Osteoblast (primary cell): ENCODE measurements at places on chromosomes 5 and 9. TPM values are rescaled to one million over a fixed set of nuclear protein-coding genes. Genes with fewer than 3 reads are reported as not detected.

The ESM1 gene
- 1.8 and 2.9 TPM in 2 replicates for total RNA-seq

The FSTL4 gene
- total RNA-seq: not detected in 2 replicates

The DELE1 gene
- 50.1 and 52.1 TPM in 2 replicates for total RNA-seq

The UNC13B gene
- total RNA-seq: 24.8 and 25.3 TPM in 2 replicates

The PCA3 gene
- under 0.01 and 0.36 TPM in 2 replicates for total RNA-seq

The SAXO1 gene
- under 0.01 TPM in 2 replicates for total RNA-seq

The MAT2B gene
- 46.7 and 52.2 TPM in 2 replicates for total RNA-seq

DNA sequence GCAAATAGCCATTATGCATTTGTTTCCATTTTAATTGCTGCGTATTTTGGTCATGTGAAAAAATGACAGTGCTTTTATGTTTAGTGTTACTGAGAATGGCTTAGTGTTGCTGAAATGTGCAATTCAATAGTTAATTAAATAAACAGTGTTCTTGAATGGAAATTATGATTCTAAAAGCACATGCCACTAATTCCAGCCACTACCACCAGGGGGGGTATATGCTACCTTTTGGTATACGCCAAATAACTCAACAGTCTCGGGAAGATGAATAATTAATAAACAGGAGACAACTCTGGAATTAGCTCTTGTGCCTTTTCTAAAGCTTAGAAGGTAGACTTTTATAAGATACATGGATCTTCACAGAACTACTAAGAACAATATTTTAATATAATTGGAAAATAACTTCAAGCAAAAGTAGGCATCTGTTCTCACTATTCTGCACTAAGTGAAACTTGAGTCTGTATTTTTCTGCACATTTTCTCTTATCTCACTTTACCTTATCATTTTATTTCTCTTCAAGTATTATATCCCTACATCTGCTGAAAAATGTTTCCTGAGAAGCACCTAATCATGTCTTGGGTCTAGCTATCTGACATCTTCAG, 83.5 kb upstream of the MINAR2 start:
- no peaks in the 10 kb centered on the region for H3K4me1 ChIP-seq
- no peaks in the 10 kb centered on the region for H3K27me3 ChIP-seq
- no peak for DNase-seq
- no peak overlapping the region for H3K27ac ChIP-seq

DNA sequence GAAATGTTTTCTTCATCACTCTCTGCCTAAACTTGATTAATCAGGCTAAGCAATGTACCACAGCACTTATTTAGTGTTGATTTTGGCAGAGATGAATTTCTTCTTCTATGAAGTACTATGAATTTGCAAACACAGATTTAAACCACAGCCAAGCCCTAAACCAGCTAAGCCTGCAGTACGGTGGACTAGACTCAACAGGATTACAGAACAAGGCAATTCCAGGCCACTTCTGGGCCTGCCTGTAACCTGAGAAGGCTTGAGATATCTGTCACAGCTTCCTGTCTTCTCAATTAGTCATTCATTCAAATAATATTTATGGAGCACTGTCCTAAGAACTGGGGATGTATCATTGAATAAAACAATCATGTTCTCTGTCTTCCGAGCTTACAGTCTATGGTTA, 32.4 kb upstream of the CAST start:
- no peaks in the 10 kb centered on the region for H3K27me3 ChIP-seq
- no peaks in the 10 kb centered on the region for H3K36me3 ChIP-seq
- H3K4me3 ChIP-seq: no peak overlapping the region
- peaks cover 52% of the 10 kb centered on the region for H3K4me1 ChIP-seq
- peak overlapping the region; percentile 89 for H3K27ac ChIP-seq
- peak; percentile 77 for DNase-seq

GRCh38 chr5:134997015-134997414, 29.3 kb downstream of the CATSPER3 start:
- no peaks in the 10 kb centered on the region for H3K36me3 ChIP-seq
- DNase-seq: peak; percentile 41
- H3K4me3 ChIP-seq: no peak overlapping the region
- no peaks in the 10 kb centered on the region for H3K4me1 ChIP-seq
- no peaks in the 10 kb centered on the region for H3K27me3 ChIP-seq

DNA sequence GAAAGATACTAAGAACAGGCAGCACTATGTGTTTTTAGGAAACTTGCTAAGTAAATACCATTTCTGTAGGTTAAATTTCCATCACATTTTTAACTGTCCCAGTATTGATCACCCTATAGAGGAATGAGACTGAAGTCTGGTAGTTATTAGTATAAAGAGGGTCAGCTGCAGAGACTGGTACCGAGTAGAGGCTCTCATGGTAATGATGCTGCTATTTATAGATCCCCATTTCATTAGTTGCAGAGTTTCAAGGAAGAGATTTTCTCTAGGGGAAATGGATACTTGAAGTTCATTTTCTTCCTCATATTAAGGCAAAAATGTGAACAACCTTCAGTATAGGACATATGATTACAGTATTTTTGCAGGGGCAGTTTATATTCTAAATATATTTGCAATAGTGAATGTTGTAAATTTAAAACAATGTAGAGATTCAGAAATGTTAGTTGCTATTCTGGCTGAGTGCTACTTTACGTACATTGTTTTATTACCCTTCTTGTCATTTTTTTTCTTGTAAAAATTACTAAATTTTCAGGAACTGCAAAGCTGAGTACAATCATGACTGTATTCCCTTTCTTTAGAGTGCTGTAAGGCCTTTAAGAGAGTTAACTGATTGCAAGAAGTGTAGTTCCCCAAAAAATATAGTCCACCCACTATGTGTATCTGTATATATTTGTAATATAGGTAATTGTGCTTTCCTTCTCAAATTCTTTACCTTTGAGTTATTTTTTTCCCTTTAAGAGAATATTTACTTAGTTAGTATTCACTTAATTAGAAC, 14.7 kb downstream of the PBX3 start:
- no peaks in the 10 kb centered on the region for H3K27me3 ChIP-seq
- H3K36me3 ChIP-seq: no peaks in the 10 kb centered on the region
- no peak for DNase-seq
- H3K27ac ChIP-seq: no peak overlapping the region

DNA sequence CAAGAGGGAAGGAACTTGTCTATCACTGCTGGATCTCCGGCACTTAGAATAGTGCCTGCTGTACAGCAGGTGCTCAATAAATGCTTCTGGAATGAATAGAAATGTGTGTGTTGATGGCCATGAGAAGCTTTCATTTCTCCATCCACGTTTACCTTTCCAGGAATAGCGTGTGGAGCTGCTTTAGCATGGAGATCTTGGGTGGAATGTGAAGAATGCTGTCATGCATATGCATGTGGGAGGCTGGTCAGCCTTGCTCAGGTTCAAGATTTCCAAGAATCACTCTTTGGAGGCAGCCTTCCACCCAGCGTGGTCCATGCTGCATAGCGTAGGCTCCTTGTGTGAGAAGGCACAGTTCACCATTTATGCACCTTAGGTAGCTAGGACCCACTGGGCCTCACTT, 19.2 kb downstream of the COL15A1 start:
- peaks cover 13% of the 10 kb centered on the region for H3K4me1 ChIP-seq
- H3K27ac ChIP-seq: no peak overlapping the region

GRCh38 chr5:36704131-36704530, 97.7 kb downstream of the SLC1A3 start:
- H3K4me1 ChIP-seq: no peaks in the 10 kb centered on the region
- peaks cover 24% of the 10 kb centered on the region for H3K27me3 ChIP-seq
- no peak for DNase-seq
- no peaks in the 10 kb centered on the region for H3K36me3 ChIP-seq
- H3K4me3 ChIP-seq: no peak overlapping the region
- H3K27ac ChIP-seq: no peak overlapping the region

DNA sequence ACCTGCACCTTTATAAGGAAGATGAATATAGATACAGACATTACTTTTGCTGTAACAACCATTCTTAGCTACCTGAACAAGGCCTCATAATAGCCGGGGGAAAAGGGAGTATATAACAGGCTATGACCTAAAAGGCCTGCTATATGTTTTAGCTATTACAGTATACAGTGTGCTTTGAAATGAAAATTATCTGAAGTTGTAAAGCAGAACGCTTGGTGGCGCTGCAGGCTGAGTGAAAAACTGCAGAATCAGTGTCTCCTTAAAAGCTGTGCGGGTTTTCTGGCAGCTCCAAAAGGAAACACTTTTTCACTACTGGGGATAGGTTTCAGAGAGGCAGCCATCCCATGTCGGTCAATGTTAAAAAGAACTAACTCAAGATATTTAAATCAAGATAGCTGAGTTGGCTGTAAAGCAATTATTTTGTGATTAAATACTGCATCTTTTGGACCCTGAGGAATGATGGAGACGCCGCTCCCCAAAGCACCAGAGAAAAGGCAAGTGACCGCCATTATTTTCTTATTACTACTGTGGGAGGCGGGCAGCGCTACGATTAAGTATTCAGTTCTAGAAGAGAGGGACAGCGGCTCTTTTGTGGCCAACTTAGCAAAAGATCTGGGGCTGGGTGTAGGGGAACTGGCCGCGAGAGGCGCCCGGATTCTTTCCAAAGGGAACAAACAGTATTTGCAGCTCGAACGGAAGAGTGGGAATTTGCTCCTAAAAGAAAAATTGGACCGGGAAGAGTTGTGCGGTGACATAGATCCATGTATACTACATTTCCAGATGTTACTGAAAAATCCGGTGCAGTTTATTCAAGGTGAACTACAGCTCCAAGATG, 5.9 kb downstream of the PCDHB6 start:
- H3K4me3 ChIP-seq: no peak overlapping the region
- H3K36me3 ChIP-seq: no peaks in the 10 kb centered on the region
- no peaks in the 10 kb centered on the region for H3K27me3 ChIP-seq

DNA sequence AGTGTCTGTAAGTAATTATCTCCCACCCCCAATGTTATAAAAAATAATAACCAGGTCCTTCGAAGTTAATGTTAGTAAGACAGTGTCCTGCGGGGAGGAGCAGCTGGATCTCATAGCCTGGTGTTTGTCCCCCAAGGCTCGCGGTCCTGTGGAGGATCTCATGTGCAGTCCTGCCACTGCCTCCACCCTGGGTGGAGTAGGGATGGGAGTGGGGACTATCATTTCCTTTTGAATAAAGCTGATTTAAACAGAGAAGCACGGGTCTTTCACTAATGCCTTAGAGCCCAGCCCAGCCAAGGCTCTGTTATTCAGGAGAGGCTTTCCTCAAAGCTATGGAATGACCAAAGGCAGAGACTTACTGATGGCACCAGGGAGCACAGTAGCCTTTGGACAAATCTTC, 40.2 kb downstream of the SUB1 start:
- H3K36me3 ChIP-seq: no peaks in the 10 kb centered on the region
- H3K4me1 ChIP-seq: peaks cover 11% of the 10 kb centered on the region
- DNase-seq: peak; percentile 38
- H3K27ac ChIP-seq: no peak overlapping the region
- H3K4me3 ChIP-seq: no peak overlapping the region
- H3K27me3 ChIP-seq: no peaks in the 10 kb centered on the region

DNA sequence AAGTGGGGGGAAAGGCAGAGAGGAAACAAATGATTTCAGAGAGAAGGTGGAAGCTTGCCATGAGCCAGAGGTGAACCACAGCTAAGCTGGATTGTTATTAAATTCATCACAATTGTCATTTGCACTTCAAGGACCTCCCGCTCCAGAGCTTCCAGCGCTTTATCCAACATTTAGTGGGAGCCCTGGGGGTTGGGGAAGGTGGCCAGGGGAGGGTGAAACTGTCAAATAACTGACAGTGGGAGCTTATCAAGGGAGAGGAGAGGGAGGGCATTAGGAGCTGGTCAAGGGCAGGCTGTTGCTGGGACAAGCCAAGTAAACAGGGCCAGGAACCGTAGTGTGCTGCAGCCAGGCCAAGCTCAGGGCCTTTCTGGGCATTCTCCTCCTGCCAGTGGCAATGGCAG, 71.5 kb downstream of the SIL1 start:
- peaks cover 17% of the 10 kb centered on the region for H3K36me3 ChIP-seq
- H3K4me3 ChIP-seq: no peak overlapping the region
- H3K27ac ChIP-seq: no peak overlapping the region
- no peaks in the 10 kb centered on the region for H3K27me3 ChIP-seq

DNA sequence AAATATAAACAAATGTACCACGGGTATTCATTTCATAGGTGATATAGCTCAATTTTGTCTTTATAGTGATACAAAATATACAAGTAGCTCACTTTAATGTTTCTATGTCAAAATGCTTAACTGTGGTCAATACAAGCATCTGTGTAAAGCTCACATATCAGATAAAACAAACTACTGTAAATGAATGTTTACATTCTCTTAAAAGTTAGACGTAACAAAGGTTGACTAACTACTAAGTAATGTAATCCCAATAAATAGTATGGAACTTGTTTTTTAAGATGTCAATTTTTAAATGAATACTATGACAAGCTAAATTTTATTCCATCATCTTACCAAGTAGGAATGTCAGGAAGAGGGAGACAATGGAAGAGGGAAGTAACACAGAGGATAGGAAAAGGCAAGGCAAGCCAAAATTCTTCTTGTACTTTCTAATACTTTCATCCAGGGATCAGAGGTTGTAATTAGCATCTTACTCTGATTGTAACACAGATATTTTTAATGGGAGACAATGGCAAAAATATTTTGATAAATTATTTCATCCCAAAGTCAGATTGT, 105.5 kb downstream of the STRBP start:
- no peaks in the 10 kb centered on the region for H3K27me3 ChIP-seq
- H3K4me1 ChIP-seq: no peaks in the 10 kb centered on the region
- H3K36me3 ChIP-seq: no peaks in the 10 kb centered on the region
- no peak overlapping the region for H3K27ac ChIP-seq

DNA sequence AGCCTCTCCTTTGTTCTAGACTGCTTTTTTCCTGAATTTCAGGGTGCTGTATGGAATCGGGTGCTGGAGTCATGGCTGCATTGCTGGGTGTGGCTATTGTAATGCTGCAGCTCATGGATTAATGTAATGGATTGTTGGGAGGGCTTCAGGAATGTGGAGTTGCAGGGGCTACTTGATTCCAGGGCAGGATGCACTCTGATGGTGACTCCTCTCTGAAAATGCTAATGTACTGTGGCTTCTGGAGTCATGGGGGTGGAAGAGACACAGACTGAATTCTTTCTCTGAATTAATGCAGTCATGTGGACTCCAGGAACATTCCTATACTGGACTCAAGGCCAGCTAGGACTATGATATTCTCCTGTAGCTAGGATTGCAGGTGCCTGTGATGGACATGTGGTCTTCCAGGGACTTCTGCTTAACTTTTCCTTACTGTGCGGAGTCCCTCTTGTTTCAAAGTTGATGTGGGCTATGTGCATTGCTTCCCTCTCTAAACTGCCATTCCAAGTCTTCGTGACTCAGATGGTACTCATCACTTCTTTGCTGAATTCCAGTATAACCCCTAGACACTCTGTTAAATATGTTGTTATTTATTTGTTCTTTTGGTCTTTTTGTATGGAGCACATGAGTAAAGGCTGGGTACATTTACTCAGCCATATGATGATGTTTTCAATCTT, 396.2 kb downstream of the KCTD16 start:
- H3K4me3 ChIP-seq: no peak overlapping the region
- H3K4me1 ChIP-seq: no peaks in the 10 kb centered on the region

DNA sequence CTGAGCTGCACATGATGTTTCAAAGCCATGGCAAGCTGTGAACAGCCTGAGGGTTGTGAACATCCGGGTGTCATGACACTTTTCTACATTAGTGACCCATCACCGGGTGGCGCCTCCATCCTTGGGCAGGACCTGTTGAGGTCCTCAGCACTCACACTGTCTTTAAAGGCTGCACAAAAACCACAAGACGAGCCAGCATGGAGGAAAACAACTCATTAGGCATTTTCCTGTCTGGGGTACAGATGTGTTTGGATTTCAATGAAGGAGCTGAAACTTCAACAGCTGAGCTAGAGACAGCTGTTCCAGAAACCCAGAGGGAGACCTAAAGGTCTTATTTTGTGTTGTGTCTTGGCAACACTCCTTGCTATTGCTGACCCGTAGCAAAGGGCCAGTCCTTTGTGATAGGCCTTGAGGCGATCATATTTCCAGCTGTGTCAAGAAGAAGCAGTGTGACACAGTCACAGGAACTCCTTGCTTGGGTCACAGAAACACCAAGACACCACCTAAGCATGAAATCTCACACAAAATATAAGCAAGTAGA, 151.8 kb upstream of the VLDLR start:
- H3K27me3 ChIP-seq: no peaks in the 10 kb centered on the region
- no peaks in the 10 kb centered on the region for H3K4me1 ChIP-seq
- no peak overlapping the region for H3K27ac ChIP-seq
- DNase-seq: no peak
- no peak overlapping the region for H3K4me3 ChIP-seq
- H3K36me3 ChIP-seq: no peaks in the 10 kb centered on the region
